Large intestine (tissue), 12 donors: ENCODE measurements at places on chromosomes 12 and 14. TPM values are rescaled to one million over a fixed set of nuclear protein-coding genes. Genes with fewer than 3 reads are reported as not detected.

Gene TSPAN8
- polyA plus RNA-seq: 595 TPM

GRCh38 chr12:7806863-7807487, 17.8 kb downstream of the NANOG start:
- H3K4me3 ChIP-seq: no peak overlapping the region

GRCh38 chr14:32169191-32169590, 32.7 kb upstream of the RNU6-7 start:
- DNase-seq: no peak
- H3K36me3 ChIP-seq: no peaks in the 10 kb centered on the region
- H3K27me3 ChIP-seq: no peaks in the 10 kb centered on the region
- H3K4me1 ChIP-seq: no peaks in the 10 kb centered on the region
- H3K27ac ChIP-seq: no peak overlapping the region

Gene KRT71
- polyA plus RNA-seq: 0.04 TPM

DNA sequence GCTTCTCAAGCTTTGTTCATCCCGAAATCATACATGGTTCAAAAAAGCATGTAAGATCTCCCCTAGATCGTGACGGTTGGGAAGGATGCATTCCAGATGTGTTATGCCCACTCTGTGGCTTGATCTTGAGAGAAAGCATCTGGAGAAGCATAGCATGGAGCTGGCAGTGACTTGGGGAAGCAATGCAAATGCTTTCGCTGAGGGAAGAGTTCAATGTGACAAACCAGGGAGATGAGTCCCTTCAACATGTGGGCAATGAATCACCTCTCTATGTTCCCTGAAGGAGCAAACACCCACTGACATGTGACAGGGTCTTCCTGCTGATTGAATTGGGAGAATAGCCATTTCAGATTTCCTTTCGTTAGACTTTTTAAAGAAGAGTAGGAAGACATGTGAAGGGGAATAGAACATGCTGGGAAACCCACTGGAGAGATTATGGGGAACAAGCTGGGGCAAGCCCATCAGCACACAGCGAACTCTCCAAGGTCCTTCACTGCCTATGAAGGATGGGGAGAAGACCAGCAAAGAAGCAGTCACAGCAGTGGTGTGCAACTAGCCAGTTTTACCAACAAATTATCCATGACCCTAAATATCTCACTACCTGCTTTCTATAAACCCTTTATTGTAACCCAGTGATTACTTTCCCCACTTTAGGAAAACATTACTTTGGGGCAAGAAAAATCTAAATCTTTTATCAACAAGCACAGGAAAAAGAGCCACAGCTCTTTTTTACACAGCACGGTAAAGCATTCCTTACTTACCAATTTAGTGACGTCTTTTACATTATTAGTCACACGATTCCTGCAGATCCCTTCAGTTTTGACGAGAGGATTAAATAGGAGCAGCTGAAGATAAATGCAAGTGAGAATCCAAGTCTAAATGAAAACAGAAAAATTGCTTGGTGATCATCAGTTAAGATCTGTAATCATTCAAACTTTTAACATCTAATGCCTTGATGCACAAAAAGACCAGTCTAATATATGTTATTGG, 35.0 kb downstream of the KITLG start:
- DNase-seq: no peak
- H3K4me3 ChIP-seq: no peak overlapping the region
- H3K27me3 ChIP-seq: no peaks in the 10 kb centered on the region
- no peaks in the 10 kb centered on the region for H3K4me1 ChIP-seq
- peaks cover 6% of the 10 kb centered on the region for H3K36me3 ChIP-seq

GRCh38 chr12:67052981-67053380, 216.2 kb upstream of the CAND1 start:
- no peaks in the 10 kb centered on the region for H3K4me1 ChIP-seq
- no peak for DNase-seq
- no peak overlapping the region for H3K4me3 ChIP-seq

Gene EPYC
- polyA plus RNA-seq: 0.13 TPM

Gene CSRP2
- polyA plus RNA-seq: 29.4 TPM

Gene SLC5A8
- 0.22 TPM for polyA plus RNA-seq

Gene PABPN1
- polyA plus RNA-seq: 199 TPM

DNA sequence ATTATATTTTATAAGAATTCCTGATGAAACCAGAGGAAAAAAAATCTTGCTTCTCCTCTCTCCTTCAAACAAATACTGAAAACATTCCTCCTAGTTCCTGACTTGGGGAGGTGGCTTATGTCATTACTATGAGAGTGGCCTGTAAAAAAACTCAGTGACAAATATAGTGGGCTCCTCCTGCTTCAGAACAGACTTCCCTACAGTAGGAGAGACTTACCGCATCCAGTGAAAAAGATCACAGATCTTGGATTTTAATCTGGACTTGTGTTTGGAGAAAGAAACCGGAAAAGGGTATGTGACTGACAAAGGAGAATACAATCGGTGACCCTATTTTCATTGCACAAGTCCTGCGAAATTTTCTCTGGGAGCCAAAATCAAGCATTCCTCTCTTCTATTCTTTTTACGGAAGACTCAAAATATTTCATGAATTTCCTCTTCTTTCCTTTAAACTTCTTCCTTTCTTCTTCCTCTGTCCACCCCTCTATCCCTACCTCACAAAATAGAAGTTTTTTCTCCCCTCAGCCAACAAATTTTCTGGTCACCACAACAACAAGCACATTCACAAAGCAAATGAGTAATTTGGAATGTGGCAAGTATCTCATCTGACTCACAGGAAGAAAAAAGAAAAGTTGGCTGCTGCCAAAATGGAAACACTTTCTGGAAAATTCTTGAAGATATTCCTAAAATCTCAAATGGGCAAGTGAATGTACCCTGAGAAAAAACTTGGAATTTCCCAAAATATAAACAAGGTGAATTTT, 185.1 kb upstream of the CDKN3 start:
- H3K27ac ChIP-seq: no peak overlapping the region
- DNase-seq: no peak
- H3K4me1 ChIP-seq: peaks cover 3% of the 10 kb centered on the region
- H3K36me3 ChIP-seq: no peaks in the 10 kb centered on the region

- H3K36me3 ChIP-seq: peaks cover 5% of the 10 kb centered on the region
- peak; percentile 87 for DNase-seq
- H3K27me3 ChIP-seq: peaks cover 32% of the 10 kb centered on the region
- H3K4me1 ChIP-seq: peaks cover 59% of the 10 kb centered on the region
These were observed 9.2 kb downstream of the EXOC3L4 start for GRCh38 chr14:103103461-103104388.

DNA sequence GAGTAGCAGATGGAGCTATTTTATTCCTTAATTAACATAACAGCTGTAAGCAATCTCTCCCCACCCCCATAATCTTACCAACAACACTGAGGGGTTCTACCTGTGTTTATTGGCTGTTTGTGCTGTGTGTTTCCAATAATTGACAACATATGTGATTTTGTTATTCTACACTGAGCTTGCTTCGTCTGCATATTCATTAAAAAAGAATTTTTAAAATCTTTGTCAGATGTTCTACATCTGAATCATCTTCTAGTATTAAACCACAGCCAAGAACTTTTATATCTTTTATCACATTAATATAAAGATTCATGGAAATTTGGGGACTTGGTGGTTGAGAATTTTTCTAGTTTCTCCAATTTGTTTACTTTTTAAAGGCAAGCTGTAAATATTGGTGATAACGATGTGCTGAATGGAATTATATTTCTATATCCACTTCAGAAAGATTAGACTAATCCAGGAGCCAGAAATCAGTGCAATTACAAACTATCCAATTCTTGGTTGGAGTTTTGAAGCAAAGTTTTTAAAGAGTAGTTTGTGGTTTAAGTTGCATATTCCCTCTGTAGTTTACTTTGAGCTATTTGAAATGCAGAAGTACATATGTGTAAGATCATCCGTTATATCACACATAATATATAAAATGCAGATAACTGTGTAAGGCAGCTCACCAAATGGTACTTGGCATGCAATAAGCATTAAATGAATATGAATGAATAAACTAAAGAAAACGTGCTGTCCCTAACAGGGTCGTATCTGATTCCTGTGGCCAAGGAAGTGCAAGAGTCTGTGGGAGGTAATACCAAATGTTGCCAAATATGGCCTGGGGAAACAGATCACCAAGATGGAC, 206.9 kb downstream of the PELI2 start:
- DNase-seq: no peak
- no peaks in the 10 kb centered on the region for H3K4me1 ChIP-seq
- H3K27ac ChIP-seq: no peak overlapping the region

GRCh38 chr14:84492685-84493084, 1037.3 kb upstream of the FLRT2 start:
- no peak for DNase-seq
- H3K36me3 ChIP-seq: no peaks in the 10 kb centered on the region
- no peaks in the 10 kb centered on the region for H3K27me3 ChIP-seq

Gene KCNK13
- 0.64 TPM for polyA plus RNA-seq
